ENCODE measurements at places on chromosomes 6 and 20.

GRCh38 chr6:145733207-145733606 lies 2.1 kb downstream of the EPM2A start:
- no peak for DNase-seq

DNA sequence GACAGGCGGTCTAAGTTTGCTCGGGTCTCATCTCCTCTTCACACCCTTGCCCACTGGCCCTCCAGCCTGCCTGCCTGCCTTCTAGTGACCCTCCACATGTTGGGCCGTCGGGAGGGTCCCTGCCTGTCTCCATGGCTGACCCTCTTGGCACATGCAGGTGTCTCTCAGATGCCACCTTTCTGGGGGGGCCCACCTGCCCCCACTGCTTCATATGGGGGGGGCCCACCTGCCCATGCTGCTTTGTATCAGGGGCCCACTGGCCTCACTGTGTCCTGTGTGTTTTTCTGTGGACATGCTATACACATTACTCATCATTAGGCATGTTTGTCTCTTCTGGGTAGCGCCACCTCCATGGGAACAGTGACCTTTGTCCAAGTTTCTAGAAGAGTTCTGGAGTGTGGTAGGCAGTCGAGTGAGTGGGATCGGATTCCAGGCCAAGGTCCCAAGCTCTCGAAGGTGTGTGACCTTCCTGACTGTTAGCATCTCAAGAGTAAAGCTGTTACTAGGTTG lies 40.4 kb upstream of the KIF25 start:
- DNase-seq, result no peak

- no peak for DNase-seq
These were observed at the start of gene NRSN1 for GRCh38 chr6:24125980-24126379. NRSN1 (plus strand) TSS chr6:24126215; CDS start chr6:24134328, 8,113 bp downstream.

- no peak for DNase-seq
These were observed 80.7 kb downstream of the OLIG3 start for GRCh38 chr6:137413482-137413881.

- DNase-seq, result no peak
These were observed 465.3 kb downstream of the BMP2 start for GRCh38 chr20:7232796-7233195.

DNA sequence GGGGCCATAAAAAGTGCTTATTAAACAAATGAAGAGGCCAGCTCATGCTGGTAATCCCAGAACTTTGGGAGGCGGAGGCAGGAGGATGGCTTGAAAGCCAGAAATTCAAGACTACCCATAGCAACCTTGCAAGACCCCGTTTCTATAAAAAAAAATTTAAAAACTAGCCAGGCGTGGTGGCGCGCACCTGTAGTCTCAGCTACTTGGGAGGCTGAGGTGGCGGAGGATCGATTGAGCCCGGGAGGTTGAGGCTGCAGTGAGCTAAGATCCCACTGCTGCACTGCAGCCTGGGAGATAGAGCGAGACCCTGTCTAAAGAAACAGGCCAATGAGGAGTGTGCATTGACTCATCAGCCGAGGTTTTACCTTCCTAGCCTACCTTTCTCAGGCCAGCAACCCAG lies 15.2 kb downstream of the NPEPL1 start:
- no peak for DNase-seq

DNA sequence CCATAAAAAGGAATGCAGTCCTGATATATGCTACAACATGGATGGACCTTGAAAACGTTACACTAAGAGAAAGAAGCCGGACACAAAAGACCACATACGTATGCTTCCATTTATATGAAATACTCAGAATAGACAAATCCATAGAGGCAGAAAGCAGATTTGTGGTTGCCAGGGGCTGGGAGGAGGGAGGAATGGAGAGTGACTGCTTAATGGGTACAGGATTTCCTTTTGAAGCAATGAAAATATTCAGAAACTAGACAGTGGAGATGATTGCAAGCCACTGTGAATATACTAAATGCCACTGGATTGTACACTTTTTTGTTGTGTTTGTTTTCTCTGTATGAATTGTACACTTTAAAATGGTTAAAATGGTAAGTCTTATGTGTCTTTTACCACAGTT lies 29.4 kb upstream of the CDKN1A start:
- no peak for DNase-seq

GRCh38 chr6:139370999-139371345 lies 3.5 kb downstream of the CITED2 start:
- no peak for DNase-seq

DNA sequence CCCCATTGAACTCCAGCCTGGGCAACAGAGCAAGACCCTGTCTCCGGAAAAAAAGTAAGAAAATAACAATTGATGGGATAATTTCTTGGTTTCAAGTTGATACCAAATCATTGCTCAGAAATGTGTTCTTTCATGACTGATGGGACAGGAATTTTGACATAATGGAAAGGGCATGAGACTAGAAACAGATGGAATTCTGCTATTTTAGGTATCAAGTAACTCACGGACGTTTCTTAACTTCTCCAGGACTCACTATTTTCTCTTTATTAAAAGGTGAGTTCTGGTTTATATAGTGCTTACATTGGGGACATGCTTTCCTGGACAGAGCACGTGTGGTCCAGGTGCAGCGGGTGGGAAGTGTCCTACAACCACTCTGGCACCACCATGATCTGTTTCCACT lies 6.0 kb upstream of the DSP start:
- no peak for DNase-seq

GRCh38 chr20:36861625-36861874 lies 14.4 kb upstream of the TLDC2 start:
- no peak for DNase-seq

- DNase-seq, result no peak
These were observed 46.0 kb downstream of the E2F3 start for GRCh38 chr6:20447581-20448132.

DNA sequence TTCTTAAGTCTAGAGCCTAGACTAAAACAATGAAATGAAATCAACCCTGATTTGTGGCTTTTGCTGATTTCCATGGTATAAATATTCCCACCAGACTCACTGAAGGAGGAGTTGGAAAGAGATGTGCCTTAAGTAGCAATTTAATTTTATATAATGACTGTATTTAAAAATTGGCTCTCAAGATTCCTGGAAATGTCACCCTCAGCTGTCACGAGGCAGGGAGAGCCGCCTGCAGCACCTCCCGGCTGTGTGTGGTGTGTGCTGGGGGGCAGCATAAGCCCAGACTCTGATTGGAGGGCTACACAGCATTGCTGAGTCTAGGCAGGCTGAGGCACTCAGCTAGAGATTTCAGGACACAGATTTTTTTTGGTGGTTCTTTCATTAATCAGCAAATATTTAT lies 40.6 kb upstream of the TMEM181 start:
- DNase-seq, result no peak

Measured in activated CD4-positive, CD25-positive, alpha-beta regulatory T cell treated with anti-CD3 and anti-CD28 coated beads, Interleukin-2, amount 50 U/mL, for 16 hours (primary cell).